AG09319 (cell line): ENCODE measurements at places on chromosomes 6 and 20.

GRCh38 chr6:133895573-133896343, 6.8 kb downstream of the TCF21 start:
- DNase-seq: no peak

- no peak for DNase-seq
Measured at GRCh38 chr20:25461281-25461650, 53.8 kb downstream of the GINS1 start.

DNA sequence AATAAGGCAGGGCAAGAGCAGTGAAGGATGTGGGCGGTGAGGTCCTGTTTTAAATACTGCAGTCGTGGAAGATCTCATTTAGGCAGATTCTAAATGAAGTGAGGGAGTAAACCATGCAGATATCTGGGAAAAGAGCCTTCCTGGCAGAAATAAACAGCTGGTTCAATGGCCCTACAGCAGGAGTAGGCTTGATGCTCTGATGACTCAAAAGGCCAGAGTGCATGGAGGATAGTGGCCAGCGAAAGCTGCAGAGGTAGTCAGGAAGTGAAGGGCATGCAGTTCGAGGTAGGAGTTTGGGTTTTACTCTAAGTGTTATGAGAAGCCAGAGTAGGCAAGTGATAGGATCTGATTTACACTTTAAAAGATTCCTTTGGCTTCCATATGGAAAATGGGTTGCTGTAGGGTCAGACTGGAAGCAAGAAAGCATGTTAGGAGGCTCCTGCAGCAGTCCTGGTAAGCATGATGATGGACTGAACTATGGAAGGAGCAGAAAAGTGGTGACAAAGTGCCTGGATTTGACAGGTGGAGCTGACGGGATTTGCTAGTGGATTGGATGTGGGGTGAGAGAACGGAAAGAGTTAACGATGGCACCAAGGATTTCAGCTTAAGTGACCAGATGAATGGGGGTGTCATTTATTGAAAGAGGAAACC, 150.0 kb downstream of the GJA10 start:
- DNase-seq: no peak

- DNase-seq: no peak
Measured at GRCh38 chr6:52588710-52589091, 11.8 kb upstream of the TRAM2 start.

DNA sequence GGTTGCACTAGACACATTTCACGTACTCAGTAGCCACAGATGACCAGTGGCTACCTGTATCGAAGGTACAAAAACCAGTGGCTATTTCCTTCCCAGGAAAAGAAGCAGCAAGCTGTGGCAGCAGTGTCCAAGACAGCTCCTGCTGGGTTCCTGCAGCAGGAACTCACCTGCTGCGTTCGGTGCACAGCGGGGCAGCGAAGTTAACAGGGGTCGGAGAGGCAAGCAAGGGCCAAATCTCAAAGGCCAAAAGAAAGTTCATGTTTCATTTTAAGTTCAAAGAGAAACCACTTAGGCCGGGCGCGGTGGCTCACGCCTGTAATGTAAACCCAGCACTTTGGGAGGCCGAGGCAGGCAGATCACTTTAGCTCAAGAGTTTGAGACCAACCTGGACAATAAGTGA, 26.9 kb downstream of the ASIP start:
- no peak for DNase-seq

GRCh38 chr6:151765444-151765886, 42.0 kb upstream of the ESR1 start:
- peak; percentile 65 for DNase-seq

DNA sequence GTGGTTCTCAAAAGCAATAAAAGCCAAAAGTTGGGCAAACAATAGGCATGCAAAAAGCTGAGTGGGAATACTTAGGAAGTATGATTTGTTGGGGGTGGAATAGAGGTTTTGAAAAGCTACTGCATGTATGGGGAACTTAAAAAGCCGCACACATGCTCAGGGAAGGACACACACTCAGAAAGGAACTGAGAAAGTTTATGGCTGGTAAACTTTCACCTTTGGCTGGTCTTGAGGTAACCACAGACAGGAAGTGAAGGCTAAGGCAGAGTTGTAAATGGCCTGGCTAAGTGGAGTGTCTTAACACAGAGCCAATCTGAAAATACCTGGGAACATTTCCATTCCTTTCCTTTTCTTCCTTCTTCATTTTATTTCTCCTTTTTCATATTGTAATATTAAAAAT, 134.5 kb upstream of the EXOC2 start:
- DNase-seq: no peak
